Fibroblast of skin of scalp (primary cell): ENCODE measurements at places on chromosomes 1 and 21.
A peak's percentile ranks its signal among the peaks of the same experiment; 100 is the strongest.

DNA sequence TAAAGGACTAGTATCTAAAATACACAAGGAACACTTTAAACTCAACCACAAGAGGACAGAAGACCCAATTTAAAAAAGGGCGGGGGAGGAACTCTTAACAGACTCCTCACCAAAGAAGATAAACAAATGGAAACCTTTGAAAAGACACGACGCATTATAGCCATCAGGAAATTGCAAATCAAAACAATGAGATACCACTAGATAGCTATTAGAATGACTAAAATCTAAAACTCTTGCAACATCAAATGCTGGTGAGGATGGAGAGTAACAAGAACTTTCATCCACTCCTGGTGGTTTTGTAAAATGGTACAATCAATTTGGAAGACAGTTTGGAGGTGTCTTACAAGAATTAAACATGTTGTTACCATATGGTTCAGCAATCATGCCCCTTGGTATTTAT, 708.2 kb downstream of the BRINP3 start:
- DNase-seq, result no peak

DNA sequence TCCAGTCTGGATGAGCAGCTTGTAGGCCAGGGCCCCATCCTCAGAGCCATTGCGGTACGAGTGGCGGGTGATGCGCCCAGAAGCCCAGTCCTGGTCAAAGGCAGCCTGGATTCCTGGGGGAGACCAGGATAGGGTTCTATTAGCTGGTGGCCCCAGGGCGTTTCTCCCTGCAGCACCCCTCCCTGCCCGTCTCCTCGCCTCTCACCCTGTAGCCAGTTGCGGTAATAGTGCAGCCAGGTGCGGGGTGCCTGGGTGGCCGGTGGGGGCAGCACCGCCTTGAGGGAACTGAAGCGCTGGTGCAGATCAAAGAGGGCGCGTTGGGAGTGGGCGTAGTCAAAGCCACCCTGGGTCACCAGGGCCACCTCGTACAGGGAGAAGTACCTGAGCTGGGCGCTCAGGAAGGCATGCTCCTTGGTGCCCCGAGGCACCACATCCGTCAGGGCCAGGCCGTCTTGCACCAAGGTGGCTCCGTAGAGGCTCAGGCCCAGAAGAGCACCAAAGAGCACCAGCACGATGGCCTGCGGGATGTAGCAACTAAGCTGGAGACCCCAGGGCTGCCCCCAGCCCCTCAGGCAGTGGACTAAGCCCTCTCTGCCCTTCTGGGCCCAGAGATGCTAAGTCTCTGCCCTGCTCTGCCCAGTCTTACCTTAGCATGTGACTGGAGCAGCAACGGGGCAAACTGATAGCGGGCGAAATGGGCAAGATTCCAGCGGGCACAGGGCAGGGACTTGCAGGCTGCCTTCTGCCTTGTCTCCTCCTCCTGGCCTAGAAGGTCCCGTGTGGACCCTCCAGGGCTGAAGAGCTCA, 15.7 kb downstream of the PTCH2 start:
- DNase-seq, result no peak

- DNase-seq, result peak; percentile 36
Measured at GRCh38 chr1:171055966-171056643, 34.6 kb upstream of the FMO3 start.

DNA sequence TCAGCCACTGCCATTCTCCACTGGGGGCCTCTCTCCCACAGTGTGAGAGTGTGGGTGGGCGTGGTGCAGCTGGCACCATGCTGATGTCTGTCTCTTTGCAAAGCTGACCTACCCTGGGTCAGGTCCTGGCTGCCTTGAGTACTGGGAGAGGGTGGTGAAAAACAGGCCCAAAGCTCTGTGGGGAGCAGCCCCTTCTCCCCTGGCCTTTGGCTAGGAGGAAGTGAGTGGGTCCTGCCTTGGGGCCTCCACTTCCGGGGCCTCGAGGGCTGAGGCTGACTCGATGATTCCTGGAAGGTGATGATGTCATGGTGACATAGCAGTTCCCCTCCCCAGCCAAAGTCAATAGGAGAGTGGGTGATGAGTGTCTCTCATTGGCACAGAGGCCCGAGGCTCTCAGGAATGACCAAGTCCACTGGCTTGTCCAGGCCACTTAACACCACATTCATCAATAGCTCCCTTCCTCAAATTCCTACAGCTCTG, 53.0 kb downstream of the IER5 start:
- DNase-seq, result peak; percentile 80

DNA sequence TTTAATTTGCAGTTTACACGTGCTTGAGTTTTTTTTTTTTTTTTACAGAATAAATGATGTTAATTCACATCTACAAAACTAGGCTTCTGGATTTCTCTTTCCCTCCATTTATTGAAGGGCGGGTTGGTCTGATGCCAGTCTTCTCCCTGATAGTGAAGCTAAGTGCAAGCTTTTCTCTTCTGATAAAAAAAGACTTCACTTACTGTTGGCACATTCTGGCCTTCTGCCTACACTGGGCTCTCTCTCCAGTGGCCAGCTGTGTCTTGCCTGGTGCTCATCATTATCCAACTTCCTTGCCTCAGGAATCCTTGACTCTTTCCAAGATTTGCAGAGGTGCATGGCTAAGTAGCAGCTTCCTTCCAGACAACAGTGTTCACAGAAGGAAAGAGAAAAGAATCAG, 7.6 kb upstream of the RAP1A start:
- DNase-seq, result no peak

DNA sequence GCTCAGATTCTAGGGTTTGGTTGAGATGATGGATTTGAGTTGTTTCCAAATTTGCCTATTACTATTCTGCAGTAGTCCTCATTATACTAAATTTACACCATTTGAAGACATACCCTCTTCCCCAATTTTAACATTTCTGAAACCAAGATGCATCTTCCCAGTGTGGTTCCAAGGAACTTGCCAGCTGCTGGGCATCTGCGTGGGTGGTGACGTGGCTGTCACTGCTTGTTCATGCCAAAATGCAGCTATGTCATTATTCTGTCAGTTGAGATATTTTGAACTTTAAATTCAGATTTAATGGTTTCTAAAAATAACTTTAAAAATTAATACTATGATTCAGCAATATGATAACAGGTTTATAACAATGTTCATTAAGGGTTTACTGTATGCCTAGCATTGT, 1.2 kb downstream of the ZFP69 start:
- no peak for DNase-seq

DNA sequence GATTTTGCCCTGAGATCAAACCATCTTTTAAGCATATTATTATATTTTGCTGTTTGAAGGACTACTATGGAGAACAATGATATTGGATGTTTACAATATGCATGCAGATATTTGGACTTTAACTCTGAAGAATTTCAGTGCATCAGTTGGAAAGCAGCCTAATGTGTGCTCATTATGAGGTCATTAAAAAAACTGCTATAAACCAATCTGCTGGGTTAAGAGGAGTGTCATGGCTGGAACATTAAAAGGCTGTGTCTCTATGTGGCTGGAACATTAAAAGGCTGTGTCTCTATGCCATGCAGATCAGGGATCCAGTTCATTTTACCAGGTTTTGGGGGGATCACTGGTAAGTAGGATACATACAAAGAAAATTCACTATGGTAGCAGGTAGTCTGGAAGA, 77.6 kb downstream of the SPATA46 start:
- DNase-seq, result no peak
